ENCODE measurements at places on chromosomes 12 and 14.

DNA sequence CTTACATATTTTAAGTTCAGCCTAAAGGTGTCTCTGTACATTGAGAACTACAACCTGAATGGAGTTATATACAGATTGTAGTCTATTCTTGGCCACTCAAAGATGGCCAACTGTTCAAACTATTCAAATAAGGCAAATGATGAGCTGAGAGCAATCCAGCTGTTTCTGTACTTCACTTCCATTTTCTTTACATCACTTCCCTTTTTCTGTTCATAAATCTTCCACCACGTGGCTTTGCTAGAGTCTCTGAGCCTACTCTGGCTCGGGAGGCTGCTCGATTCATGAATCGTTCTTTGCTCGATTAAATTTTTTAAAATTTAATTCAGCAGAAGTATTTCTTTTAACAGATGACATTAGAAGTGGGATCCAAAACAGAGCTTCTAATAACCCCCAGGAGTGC is 879.7 kb downstream of the GALC start:
- no peaks in the 10 kb centered on the region for H3K27me3 ChIP-seq
- peaks cover 1% of the 10 kb centered on the region for H3K4me1 ChIP-seq
- no peaks in the 10 kb centered on the region for H3K36me3 ChIP-seq
- no peak overlapping the region for H3K27ac ChIP-seq

- no peak for DNase-seq
- no peaks in the 10 kb centered on the region for H3K27me3 ChIP-seq
- H3K4me1 ChIP-seq: peaks cover 5% of the 10 kb centered on the region
- H3K4me3 ChIP-seq: no peak overlapping the region
- no peaks in the 10 kb centered on the region for H3K36me3 ChIP-seq
- H3K27ac ChIP-seq: no peak overlapping the region
Measured at GRCh38 chr12:27814411-27814810, 34.4 kb upstream of the MANSC4 start.

DNA sequence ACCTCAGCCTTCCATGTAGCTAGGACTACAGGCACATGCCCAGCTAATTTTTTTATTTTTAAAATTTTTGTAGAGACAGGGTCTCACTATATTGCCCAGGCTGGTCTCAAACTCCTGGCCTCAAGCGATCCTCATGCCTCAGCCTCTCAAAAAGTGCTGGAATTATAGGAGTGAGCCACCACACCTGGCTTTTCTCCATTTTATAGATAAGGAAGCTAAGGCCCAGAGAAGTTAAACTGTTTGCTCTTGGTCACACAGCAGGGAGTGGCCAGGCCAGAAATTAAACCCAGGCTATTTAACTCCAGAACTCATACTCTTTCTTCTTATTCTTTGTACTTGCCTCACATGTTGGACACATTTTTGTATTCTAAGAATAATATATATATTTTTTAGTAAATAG is 16.5 kb downstream of the UBE3B start:
- no peak overlapping the region for H3K4me3 ChIP-seq
- H3K27ac ChIP-seq: no peak overlapping the region
- H3K4me1 ChIP-seq: peaks cover 2% of the 10 kb centered on the region
- peaks cover 57% of the 10 kb centered on the region for H3K36me3 ChIP-seq

DNA sequence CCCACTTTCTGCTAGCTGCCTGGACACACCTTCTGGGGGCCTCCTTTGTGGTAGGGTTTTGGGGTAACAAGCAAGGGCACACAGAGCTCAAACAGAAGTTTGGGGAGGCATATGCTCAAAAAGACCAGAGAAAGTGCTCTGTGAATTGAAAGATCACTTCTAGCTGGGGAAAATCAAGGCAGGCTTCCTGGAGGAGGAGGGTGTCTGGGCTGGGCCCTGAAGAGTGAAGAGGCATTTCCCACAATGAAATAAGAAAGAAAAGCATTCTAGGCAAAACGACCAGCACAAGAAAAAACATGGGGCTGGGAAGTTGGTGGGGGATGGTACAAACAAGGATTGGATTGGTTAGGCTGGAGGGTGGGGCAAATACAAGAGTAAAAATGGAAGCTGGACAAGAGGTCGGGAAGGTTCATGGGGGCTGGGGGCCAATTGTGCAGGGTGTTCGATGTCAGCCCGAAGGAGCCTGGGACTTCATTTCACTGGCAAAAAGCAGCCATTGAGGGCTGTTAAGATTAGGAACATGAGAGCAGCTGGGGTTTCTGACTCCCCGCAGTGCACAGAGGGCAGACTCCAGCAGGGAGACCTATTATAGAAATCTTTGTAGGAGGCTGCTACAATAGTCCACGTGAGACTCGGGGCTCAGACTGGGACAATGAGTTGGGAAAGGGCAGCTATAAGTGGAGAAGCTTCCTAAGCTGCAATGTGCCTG is 51.5 kb upstream of the CMKLR1 start:
- H3K27ac ChIP-seq: no peak overlapping the region
- no peaks in the 10 kb centered on the region for H3K36me3 ChIP-seq
- no peaks in the 10 kb centered on the region for H3K4me1 ChIP-seq
- H3K27me3 ChIP-seq: peaks cover 12% of the 10 kb centered on the region
- DNase-seq: no peak

- H3K4me3 ChIP-seq: no peak overlapping the region
- no peak overlapping the region for H3K27ac ChIP-seq
- no peak for DNase-seq
- H3K27me3 ChIP-seq: peaks cover 8% of the 10 kb centered on the region
- peaks cover 8% of the 10 kb centered on the region for H3K4me1 ChIP-seq
Measured at GRCh38 chr12:5787828-5788227, 157.2 kb downstream of the ANO2 start.
